Kidney glomerular epithelial cell (primary cell): ENCODE measurements at places on chromosomes 12 and 14.

- DNase-seq = peak; percentile 4
These were observed 153.4 kb downstream of the FUT8 start for GRCh38 chr14:65565948-65566347.

- DNase-seq = no peak
These were observed 49.2 kb downstream of the SSH1 start for GRCh38 chr12:108807996-108808769.

DNA sequence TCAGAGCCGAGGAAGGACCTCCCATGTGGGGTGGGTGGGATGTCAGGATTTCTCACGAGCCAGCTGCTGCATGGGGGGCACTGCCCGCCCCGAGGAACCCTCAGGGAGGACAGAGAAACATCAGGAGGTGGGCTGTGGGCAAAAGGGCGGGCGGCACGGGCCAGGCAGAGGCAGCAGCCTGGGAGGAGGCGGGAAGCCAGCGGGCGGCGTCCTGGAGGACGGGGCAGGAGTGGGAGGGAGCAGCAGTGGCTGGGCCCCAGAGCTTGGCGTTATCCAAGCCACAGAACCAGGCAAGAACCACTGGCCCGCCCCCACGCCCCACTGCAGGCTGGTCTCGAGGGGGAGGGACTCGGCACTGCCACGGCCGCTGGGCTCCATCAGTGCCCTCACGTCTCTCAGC is 2.4 kb downstream of the C14orf180 start:
- no peak for DNase-seq

- no peak for DNase-seq
These were observed 45.5 kb upstream of the FZD10 start for GRCh38 chr12:130116791-130117190.

GRCh38 chr12:46516933-46517578 is 144.5 kb upstream of the SLC38A2 start:
- DNase-seq = no peak

GRCh38 chr12:62950317-62950716 is 15.4 kb upstream of the PPM1H start:
- DNase-seq = no peak

GRCh38 chr14:51400139-51400538 is 160.1 kb downstream of the TMX1 start:
- DNase-seq = no peak

DNA sequence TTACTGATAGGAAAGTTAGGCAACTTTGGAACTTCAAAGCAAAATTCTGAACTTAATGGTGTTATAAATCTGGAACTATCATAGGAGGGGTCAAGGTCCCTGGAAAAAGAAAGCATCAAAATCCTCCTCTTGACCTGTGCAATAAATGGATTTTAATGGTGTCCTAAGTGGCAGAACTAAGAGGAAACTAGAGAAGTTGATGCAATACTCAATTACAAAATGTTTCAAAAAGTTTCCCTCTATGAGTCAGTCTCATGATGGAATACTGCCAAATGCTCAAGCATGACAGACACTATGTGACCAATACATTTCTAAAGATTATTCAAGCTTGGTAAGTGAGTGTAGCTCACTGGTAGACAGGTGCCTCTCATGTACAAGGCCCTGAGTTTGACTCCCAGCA is 47.7 kb upstream of the ERGIC2 start:
- DNase-seq = peak; percentile 74

GRCh38 chr12:131828671-131829355 is 620 bp downstream of the MMP17 start:
- DNase-seq = no peak

GRCh38 chr12:76444408-76444984 is 96.3 kb upstream of the BBS10 start:
- no peak for DNase-seq

GRCh38 chr12:96502477-96502876 is 13.1 kb downstream of the CFAP54 start:
- no peak for DNase-seq

DNA sequence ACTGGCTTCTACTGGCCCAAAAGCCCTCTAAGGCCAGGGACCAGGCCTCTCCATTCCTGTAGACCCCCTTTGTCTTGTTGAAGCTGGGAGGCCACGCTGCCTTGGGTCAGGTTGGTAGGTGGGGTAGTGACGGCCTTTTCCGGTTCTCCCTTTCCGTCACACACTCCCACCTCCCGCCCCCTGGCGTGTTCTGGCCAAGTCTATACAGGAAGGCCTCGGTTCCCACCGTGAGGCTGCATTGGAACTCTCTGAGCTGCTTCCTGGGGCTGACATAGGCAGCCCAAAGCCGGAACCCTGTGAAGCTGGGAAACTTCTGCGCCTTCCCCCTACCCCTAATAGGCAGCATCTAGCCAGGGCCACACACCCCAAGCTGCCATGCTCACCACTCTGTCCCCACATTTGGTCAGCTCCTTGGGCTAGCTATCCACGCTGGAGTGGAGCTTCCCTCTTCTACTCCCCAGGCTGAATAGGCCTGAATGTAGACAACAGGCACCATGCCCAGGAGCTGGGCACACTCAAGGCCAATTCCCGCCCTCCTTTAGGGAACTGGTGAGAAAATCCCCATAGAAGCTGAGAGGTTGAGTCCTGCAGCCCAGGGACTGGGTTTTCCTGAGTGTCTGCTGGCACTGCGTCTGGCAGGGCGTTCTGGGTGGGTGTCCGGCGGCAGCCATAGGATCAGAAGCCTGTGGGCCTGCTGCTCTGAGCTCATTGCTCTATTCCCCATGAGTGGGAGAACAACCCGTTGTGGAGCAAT is 35.7 kb downstream of the RIN3 start:
- no peak for DNase-seq

DNA sequence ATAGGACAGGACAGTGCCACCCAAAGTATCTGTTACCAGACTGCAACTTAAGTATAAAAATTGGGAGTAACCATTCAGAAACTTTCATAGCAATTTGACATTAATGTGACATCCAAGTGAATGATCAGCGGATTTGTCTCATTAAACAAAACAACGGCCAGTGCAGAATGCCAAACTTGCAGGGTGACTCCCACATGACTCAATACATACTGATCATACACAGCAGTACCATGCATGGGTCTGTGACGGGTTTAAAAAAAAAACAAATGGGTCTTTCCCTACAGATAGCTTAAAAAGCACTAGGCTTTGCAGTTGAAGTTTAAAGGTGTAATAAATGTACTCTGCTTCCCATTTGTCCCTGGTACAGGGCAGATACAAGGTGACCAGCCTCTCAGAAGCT is 116.6 kb downstream of the SLC35F4 start:
- DNase-seq = peak; percentile 54

DNA sequence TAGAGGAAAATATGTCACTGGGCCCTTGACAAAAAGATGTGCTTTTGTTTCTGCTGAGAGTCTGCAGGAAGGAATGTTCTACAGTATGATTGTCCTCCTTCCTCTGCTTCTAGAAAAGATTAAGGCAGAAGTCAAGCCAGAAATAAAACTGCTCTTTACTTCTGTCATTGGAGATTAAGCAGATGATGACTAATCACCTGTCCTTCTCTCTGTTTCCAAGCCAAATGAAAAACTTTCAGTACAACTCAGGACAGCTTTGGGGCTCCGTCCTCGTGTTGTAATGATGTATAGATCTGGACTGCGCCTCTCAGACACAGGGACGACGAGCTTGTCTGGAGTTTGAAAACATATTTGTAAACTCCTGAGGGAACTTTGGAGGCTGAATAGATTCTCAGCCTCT is 159.3 kb downstream of the DYRK2 start:
- DNase-seq = no peak
